ENCODE measurements at places on chromosomes 2 and 18.

DNA sequence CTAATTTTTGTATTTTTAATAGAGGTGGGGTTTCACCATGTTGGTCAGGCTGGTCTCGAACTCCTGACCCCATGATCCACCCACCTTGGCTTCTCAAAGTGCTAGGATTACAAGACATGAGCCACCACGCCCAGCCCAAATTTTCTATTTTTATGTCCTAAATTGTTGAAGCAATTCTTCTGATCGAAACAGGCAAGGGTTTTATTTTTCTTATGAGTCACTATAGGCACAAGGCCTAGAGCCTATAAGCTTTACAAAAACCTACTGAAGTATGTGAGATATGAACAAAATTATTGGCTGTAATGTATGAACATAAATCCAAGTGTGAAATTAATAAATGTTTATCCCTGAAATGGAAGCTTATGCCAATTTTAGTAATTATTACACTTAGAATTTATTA is 464.2 kb upstream of the NRP2 start:
- no peaks in the 10 kb centered on the region for H3K36me3 ChIP-seq
- DNase-seq, result no peak
- H3K27ac ChIP-seq, result no peak overlapping the region

DNA sequence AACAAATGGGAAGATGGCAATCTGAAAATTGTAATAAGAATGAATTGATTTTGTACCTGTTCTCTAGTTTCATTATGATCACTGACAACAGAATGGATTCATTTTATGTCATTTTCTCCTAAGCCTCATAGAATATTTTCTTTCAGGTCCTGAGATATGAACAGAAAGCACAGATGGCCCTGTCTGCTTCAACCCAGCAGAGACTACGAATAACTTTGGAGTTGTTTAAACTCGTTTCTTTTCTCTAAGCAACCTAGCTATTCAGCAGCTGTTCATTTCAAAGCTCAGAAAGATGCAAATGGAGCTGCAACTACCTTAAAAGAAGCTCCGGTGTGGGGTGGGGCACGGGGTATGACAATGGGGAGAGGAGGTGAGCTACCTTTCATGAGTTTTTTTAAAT is 124.9 kb downstream of the ALK start:
- no peaks in the 10 kb centered on the region for H3K4me1 ChIP-seq
- no peak overlapping the region for H3K27ac ChIP-seq
- no peaks in the 10 kb centered on the region for H3K27me3 ChIP-seq
- H3K36me3 ChIP-seq, result no peaks in the 10 kb centered on the region
- no peak overlapping the region for H3K4me3 ChIP-seq
- no peak for DNase-seq

DNA sequence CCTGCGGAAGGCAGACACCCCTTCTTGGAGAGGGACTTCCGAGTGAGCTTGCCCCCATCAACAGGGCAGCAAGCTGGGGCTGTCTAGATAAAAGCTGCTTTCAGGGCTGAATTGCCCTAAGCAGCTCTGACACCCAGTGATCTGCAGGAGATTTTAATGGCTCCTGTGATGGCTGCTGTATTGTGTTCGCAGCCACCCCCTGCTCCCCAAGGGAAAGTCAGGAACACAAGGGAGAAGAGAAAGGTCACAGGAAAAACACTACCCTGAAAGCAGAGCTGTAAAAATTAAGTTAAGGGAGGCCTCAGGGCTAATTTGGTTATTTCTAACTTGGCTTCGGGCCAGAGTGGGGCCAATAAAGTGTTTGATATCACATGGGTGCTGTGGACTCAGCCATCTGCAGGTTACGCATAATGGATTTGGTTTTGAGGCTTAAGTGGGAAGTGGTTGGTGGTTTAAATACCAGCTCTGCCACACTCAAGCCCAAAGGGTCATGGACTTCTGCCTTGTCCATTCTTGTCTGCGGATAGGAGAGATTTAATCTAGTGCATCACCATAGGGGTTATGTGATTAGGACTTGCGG is 147.6 kb downstream of the CLIP4 start:
- DNase-seq, result no peak
- no peaks in the 10 kb centered on the region for H3K36me3 ChIP-seq
- no peaks in the 10 kb centered on the region for H3K27me3 ChIP-seq
- H3K4me3 ChIP-seq, result no peak overlapping the region
- H3K27ac ChIP-seq, result no peak overlapping the region

- H3K27me3 ChIP-seq, result no peaks in the 10 kb centered on the region
- H3K36me3 ChIP-seq, result peaks cover 2% of the 10 kb centered on the region
- H3K4me1 ChIP-seq, result no peaks in the 10 kb centered on the region
- H3K4me3 ChIP-seq, result no peak overlapping the region
Measured at GRCh38 chr2:100000915-100001707, 141.3 kb downstream of the AFF3 start.

GRCh38 chr2:35821675-35822074 is 533.9 kb upstream of the CRIM1 start:
- H3K4me3 ChIP-seq, result no peak overlapping the region
- no peaks in the 10 kb centered on the region for H3K4me1 ChIP-seq
- no peaks in the 10 kb centered on the region for H3K27me3 ChIP-seq
- H3K27ac ChIP-seq, result no peak overlapping the region

- no peaks in the 10 kb centered on the region for H3K36me3 ChIP-seq
- H3K27ac ChIP-seq, result no peak overlapping the region
- H3K4me1 ChIP-seq, result peaks cover 12% of the 10 kb centered on the region
- no peaks in the 10 kb centered on the region for H3K27me3 ChIP-seq
Measured at GRCh38 chr2:95272299-95272751, 1.9 kb upstream of the PROM2 start.

DNA sequence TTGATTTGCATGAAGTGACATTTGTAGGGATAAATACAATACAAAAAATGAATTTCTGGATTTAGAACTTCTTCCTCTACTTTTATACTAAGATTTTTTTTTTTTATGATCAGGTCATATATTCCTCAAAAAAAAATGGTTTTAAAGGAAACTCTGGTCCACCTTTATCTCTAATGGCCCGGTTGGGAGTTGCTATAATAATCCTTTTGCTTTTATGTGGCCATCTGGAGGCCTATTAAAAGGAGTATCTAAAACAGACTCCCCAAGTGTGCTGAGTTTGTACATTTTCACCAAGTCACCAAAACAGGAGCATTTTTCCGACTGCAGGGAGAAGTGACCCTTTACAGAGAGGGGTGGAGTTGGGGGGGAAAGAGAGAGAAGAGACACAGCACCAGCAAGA is 329.2 kb upstream of the FIGN start:
- no peaks in the 10 kb centered on the region for H3K27me3 ChIP-seq
- H3K4me3 ChIP-seq, result no peak overlapping the region
- H3K36me3 ChIP-seq, result no peaks in the 10 kb centered on the region
- no peak overlapping the region for H3K27ac ChIP-seq
- no peak for DNase-seq

DNA sequence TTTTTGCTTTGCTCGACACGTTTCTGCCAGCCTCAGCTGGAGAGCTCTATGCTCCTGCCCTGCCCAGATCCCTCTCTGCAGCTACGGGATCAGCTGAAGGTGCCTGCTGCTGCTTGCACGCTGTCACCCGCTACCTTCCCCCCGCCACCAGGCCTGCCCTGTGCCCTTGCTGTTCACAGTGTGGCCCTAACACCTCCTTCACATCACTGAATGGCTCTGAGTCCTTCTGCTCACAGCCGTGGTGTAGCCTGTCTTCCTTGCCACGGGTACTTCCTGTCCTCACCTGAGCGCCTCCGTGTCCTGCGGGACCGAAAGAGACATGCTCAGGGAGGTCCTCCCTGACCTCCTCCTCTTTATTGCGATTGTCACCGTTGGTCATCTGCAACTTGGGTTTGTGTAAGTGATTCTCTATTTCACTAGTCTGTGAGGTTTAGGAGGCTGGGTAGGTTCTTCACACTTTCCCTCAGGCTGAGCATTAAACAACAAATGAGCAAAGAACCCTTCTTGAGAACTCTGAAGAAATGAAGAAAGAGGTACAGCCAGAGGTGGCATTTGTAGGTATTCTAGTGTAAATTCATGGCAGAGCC is 127.5 kb downstream of the NCK2 start:
- H3K36me3 ChIP-seq, result no peaks in the 10 kb centered on the region
- peaks cover 13% of the 10 kb centered on the region for H3K4me1 ChIP-seq
- no peak overlapping the region for H3K27ac ChIP-seq
- H3K4me3 ChIP-seq, result no peak overlapping the region

GRCh38 chr18:60090170-60090569 is 190.4 kb downstream of the PMAIP1 start:
- H3K4me3 ChIP-seq, result no peak overlapping the region
- DNase-seq, result no peak
- no peaks in the 10 kb centered on the region for H3K36me3 ChIP-seq
- no peak overlapping the region for H3K27ac ChIP-seq

Data from tibial artery (tissue), 4 donors.